ENCODE measurements at places on chromosomes 2 and 18.
A peak's percentile ranks its signal among the peaks of the same experiment; 100 is the strongest.

- no peak for DNase-seq
Observed at GRCh38 chr18:57134618-57135135, 12.2 kb upstream of the BOD1L2 start.

GRCh38 chr18:55509631-55510324 lies 78.2 kb downstream of the TCF4 start:
- no peak for DNase-seq

GRCh38 chr2:151063271-151063670 lies 198.4 kb downstream of the RBM43 start:
- no peak for DNase-seq

DNA sequence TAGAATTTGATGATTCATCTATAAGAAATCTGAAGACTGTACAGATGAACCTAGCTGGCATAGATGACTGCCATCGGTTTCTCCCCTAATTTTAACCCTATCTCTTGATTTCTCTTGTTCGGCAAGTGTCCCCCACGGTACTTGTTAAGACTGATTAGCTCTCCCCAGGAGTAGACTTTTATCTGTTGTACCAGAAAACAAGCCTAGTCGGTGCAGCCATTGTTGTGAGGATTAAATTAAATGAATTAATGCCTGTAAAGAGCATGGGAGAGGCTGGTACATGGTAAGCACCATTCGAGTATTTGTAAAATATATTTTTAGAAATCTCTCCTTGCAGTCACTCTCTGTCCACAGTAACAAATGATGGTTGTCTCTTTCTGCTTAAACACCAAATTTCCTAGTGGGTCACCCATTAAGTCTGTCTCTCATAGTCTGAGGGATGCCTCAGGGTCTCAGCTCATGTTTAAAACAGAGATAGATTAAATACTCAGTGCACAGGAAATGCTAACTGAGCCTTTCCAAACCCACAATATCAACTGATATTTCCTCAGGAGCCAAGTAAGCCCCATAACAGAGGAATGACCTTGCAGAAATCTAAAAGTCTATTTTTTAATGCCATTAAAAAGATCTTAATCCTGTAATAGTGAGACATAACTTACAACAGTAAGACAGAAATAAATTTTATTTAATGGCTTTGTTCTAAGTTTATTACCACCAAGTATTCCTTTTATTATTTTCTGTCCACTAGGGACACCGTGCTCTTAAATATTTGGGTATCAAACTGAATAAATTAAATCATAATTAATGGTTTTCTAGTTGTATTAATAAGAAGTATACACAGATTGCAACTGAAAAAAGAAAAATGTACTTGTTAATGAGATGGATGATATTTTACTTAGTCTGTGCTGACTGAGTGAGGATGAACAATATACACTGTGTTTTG lies 2.9 kb upstream of the B4GALT6 start:
- DNase-seq: no peak

GRCh38 chr18:50836521-50836957 lies 16.7 kb upstream of the MRO start:
- no peak for DNase-seq

DNA sequence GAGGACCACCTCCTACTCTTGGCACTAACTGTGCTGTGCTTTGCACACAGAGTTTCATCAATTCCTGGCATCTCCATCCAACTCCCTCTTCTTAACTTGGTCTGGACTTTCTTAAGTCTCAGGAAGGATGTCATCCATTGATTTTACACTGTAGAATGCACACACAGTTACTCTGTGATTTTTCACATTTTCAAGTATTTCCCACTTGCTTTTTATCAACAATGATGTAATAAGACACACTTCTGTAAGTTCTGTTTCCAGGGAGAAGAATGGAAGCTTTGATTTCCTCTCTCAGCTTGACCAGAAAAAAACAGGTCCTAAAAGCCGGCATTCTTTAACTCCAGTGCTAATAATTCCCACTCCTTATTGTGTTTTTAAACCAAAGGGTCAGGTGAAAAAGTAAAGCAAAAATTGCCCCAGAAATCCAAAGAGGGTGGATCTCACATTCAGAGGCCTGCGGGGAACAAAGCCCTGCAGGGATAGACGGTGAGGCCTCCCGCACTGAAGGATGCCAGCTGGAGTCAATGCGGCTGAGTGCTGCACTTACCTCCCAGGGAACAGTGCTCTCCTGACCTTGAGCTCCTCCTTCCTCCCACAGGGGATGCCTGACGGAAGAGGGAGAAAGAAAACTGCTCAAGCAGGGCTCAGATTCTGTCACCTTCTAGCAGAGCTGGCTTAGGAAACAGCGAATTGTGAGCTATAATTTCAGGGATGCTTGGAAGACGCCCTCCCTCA lies 83.1 kb downstream of the PDCL3 start:
- DNase-seq: no peak

GRCh38 chr18:70036771-70037347 lies 89.2 kb upstream of the CD226 start:
- no peak for DNase-seq

DNA sequence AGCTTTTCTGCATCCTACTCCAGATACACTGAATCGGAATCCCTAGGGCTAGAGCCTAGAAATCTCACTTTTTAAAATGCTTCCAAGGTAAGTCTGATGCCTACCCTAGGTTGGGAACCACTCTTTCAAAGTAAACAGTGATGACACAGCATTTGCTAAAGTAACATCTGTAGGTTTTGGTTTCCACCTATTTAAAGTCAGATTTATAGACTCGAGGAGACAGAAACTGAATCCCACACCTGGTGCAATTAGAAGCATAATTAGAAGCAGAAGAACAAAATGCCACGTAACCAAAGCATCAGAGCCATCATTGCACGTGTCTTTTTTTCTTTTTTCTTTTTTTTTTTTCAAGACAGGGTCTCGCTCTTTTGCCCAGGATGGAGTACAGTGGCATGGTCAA lies 40.9 kb downstream of the PDK1 start:
- DNase-seq: no peak

DNA sequence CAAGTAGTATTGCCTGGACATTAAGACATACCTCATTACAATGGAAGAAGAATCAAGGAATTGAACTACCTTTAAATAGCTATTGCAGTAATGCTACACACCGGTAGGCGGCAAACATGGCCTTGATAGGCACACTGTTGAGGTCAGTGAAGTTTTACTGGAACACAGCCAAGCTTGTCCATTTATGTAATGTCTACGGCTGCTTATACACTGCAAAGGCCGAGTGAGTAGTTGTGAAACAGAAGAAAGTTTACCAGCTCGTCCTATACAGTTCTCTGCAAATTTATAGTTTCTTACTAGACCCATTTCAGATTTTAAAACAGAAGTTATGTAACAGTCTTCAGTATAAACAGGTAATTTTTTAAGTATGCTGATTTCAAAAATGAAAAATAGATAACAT lies 38.8 kb downstream of the PPP4R1 start:
- no peak for DNase-seq

DNA sequence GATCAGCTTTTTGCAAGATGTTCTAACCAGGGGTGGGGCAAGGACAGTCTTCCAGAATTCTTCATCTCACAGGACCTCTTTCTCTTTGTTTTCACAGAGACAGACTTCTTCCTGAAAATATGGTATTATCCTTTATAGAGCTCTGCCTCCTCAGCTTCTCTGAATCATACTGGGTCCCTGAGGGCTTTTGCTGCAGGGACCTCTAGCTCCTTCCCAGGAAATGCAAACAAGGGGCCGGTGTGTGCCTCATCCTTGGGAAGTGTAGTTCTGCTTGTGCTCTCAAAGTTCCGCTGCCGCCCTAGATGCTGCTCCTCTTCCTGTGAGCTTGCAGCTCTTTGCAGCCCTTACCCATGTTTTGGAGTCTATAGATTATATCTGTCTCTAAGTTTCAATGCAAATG lies 99.5 kb upstream of the NPAS2 start:
- DNase-seq: no peak

- peak; percentile 73 for DNase-seq
Observed at GRCh38 chr2:11155381-11156035, at the start of gene SLC66A3. Gene SLC66A3 (plus strand): TSS chr2:11155467. CDS start chr2:11155547, 80 bp downstream.

DNA sequence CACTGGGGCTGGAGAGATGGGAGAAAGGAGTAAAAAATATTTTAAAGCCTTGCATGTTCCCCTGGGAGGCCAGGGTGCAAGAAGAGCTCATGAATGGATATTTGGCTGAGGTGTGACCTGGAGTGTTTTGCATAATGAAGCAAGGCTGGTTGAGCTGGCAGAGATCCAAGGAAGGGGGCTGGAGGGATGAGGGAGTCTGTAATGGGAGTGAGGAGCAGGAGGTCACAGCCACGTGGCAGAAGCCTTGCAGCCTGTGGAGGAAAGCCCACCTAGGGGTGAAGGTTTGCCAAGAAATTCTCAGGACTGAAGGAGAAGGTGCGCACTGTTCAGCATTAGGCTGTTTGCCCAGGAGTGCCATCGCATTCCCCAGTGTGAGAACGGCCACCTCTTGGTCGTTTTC lies 40.3 kb upstream of the ATP8B1 start:
- DNase-seq: no peak

GRCh38 chr18:7635948-7636347 lies 68.8 kb downstream of the PTPRM start:
- DNase-seq: no peak

GRCh38 chr2:21117688-21118087 lies 6.1 kb upstream of the TDRD15 start:
- no peak for DNase-seq

GRCh38 chr2:188997263-188997662 lies 23.1 kb downstream of the COL3A1 start:
- no peak for DNase-seq

DNA sequence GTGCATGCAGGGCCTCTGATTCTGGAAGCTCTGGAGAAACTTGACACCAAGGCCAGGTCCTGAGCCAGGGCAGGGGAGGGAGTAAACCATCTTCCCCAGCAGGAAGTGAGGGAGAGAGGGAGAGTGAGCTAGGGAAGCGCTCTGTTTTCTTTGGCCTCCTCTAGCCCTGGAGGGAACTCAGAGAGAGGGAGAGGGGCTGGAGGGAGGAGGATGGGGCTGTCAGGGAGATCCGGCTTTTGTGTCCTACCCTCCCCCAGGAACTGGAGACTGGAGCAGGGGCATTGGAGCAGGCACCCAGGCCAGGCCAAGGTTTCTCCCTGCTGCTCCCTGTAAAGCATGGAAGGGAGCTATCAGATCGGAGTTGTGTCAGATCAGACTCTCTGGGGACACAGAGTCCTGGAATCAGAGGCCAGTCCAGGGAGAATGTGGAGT lies 22.7 kb upstream of the PKDCC start:
- no peak for DNase-seq

DNA sequence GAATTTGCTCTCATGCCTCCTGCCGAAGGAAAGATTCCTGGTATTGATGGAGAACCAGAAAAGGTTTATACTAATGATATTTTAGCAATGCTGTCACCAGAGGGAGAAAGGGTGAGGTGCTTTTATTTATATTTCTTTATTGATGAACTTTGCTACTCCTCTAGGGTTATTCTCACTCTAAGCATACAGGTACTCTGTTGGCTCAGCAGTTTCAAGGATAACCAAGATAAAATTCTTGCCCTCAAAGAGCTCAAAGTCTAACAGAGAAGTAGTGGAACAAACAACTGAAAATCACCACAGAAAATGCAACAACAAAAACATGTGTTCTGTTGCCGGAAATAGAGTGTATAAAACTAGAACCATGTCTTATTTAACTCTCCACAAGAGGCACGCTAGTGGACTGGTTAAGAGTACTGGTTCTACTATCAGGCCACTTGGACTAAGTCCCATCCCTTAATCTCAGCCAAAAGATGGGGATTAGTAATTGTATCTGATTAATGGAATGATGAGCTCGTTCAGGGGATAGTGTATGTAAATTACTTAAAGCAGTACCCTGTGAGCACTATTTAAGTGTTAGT lies 103.6 kb downstream of the DNAH6 start:
- no peak for DNase-seq

GRCh38 chr2:33287507-33288005 lies 188.9 kb upstream of the RASGRP3 start:
- DNase-seq: no peak

DNA sequence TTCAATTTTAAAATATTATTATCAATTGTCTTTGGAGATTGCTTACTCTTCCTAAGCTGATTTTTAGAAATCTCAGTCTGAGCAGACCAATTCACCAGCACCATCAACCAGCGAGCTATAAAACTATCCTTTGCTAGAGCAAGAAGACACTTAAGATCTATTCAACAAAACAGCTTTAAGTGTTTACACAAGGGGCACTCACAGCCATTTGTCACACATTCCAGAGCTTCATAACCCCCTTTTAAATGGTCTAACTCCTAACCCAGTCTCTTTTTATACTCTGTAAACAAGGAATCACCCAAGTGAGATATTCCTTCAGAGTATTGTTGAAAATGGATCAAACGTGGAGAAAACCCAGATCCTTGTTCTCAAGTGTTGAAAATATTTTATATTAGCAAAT lies 1294.1 kb upstream of the CHAC2 start:
- DNase-seq: no peak

DNA sequence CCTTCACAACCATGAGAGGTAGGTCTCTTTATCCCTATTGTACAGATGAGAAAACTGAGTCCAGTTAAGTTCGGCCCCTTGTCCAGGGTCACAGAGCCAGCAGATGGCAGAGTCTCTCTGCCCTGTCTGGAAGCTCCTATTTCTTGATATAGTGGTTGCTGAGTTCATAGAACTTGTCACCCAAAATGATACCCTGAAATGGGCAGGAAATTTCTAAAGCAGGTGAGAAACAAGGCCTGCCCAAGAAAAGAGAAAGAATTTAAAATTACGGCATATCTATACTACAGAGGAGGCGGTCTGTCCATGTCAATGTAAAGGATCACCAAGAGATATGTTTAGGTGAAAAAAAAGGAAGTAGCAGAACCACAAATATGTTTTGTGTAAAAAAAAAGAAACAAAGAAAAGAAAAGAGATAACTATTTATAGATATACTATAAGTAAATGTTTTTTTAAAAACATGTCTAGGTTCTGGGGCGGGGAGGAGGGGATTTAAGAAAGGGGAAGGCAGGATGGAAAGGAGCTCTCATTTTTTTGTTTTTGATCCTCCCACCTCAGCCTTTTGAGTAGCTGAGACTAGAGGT lies 39.8 kb downstream of the MYO7B start:
- DNase-seq: no peak

DNA sequence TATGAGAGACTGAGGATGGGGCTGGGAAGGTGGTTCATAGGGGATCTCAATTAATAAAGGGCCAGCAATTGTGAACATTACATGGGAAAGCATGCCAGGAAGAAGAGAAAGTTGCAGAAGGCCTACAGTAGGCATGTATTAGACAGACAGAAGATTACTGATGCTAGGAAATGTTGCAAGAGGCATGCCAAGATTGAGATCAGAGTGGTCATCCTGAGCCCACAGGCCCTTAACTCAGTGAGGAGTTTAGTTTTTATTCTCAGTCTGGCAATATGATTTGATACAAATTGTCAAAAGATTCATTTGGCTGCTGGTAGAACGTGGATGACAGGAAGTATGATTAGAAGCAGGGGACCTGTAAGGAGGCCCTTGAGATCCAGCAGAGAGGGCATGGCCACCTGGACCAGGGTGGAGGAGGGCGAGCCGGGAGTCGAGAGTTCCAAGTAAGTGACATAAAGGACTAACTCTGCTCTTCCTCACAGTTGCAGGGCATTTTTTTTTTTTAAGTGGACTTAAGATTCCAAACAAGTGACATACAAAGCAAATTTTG lies 54.9 kb downstream of the EPHA4 start:
- DNase-seq: peak; percentile 5
